ENCODE measurements at places on chromosomes 5 and 9.
A peak's percentile ranks its signal among the peaks of the same experiment; 100 is the strongest.

DNA sequence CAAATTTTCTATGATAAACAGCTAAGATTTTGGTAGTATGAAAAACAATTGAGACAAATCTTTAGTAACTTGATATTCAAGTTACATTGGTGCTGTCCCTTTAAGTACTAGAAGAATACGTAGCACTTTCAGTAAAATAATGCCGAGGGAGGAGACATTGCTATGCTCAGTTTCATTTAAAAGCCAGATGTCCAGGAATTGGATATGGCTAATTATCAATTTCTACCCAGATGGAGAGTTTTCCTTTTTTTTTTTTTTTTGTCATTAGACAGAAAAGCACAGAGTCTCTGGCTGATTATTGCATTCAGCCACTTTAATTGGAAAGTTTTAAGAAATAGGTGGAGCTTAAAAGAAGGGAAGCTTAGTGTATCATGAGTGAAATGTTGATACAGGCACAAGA, 40.4 kb upstream of the APC start:
- DNase-seq: no peak

GRCh38 chr5:37751227-37751626, 88.6 kb downstream of the GDNF start:
- no peak for DNase-seq

GRCh38 chr5:149422366-149423048, 43.4 kb upstream of the IL17B start:
- DNase-seq: no peak

GRCh38 chr5:172052450-172053236, 46.2 kb upstream of the FBXW11 start:
- DNase-seq: no peak

GRCh38 chr5:177402271-177403043, 2.0 kb upstream of the PFN3 start:
- DNase-seq: peak; percentile 44

GRCh38 chr9:99176527-99177013, 45.2 kb downstream of the ALG2 start:
- no peak for DNase-seq

GRCh38 chr5:9363026-9363425, 182.8 kb downstream of the SEMA5A start:
- no peak for DNase-seq

GRCh38 chr9:37994639-37995347, 74.2 kb downstream of the SHB start:
- DNase-seq: no peak

DNA sequence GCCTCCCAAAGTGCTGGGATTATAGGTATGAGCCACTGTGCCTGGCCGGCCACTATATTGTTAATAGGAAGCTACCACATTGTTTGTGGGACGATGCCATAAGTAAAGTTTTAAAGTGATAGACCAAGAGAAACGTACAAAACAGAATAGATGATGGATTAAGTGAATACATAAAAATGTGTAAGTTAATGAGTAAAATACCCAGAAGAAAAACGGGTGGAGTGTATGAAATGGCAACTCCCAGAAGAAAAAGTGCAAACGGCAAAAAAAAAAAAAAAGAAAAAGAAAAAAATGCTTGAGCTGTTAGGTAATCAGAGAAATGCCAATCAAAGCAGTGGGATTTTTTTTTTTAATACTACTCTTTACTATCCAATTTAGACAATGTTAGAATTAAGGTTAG, 246.0 kb downstream of the PDZD2 start:
- no peak for DNase-seq

- no peak for DNase-seq
Measured at GRCh38 chr9:14258660-14259239, 55.2 kb downstream of the NFIB start.
